ENCODE measurements at places on chromosomes 5 and 9.

GRCh38 chr5:98372351-98372750 lies 401.1 kb upstream of the RGMB start:
- DNase-seq = no peak

DNA sequence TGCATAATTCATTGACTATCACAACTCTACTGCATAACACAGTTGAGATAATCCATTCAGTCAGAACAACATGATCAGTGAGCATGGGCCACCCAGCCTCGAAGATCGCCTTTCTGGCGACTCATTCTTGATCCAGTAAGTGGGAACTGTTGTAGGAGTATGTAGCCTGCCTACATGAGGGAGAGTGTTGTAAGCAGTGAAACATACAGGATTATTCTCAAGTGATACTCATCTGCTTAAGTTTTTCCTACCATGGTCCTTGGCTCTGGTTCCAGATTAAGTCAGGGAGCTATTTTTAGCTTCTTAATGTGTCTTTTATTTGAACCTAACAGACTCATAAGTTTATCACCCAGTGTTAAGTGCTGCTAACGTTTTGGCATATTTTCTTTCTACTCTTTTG lies 44.0 kb downstream of the TNPO1 start:
- DNase-seq = no peak

DNA sequence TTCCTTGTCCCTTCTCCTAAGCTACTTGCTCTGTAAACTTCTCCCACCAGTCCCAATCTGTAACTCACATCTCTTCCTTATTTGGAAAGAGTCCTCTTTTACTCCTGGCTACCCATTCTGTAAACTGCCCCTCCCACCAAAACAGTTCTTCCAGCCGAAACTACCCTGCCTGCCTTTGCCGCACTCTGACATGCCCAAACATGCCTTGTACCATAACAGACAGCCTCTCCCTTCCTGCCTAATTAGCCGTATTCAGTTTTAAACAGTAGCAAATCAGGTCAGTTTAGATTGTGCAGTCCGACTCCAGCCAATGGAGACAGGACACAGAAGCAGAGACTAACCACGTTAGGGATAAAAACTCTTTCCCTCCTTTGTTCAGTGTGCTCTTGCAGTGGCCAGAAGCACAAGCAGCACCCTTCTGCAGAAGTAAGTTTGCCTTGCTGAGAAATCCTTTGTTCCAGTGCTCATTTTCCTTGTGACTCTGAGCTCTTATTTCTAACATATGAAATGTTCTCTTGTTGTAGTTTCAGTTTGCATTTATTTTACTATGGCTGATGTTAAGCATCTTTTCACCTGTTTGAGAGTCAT lies 5.4 kb upstream of the GLT6D1 start:
- DNase-seq = no peak

DNA sequence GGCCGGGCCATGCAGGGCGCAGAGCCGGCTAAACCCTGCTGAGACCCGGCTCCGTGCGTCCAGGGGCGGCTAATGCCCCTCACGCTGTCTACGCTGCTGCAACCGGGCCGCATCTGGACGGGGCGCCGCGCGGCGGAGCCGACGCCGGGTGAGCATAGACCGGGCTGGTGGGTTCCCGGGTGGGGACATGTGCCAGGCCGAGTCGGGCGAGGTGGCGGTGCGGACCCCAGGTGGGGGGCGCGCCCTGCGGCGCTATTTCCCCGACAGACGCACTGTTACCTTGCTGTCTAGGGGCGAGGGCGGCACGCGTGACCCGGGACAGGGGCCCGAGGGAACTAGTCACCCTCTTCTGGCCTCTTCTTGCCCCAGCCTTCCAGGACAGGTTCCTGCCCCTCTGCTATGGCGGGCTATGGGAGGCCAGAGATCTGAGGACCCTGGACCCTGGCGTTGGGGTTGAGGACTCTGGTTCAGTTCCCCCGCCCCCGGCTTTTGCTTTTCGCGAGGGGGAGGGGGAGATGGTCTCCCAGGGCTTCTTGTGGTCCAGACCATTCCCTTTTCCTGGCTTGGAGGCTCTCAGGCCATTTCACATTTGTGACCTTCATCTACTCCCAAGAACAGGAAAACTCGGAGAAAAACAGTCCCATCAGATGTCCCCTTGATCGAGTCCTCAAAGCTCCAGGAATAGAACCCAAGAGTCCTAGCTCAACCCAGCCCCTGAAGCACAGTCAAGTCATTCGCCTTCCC lies 536 bp downstream of the SLC27A4 start:
- no peak for DNase-seq

GRCh38 chr9:16368237-16369087 lies 502.0 kb downstream of the BNC2 start:
- no peak for DNase-seq

GRCh38 chr5:154242964-154243376 lies 52.4 kb downstream of the GALNT10 start:
- DNase-seq = no peak

DNA sequence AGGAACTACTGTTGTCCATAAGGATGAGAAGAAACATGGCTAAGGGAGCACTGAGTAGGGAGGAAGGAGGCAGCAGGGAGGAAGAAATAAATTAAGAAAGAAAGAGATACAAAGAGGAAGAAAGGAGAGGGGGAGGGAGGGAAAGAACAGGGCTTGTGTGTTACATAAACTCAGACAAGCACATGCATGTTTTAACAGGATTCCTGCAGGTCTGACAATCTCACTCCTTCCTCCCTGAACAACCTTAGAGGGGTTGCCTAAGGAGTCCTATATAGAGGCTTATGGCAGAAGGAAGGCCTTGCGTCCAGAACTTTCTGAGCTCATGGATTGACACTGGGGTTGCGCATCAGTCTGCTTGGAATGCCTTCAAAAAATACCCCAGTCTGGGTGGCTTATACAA lies 4.2 kb upstream of the KCNIP1 start:
- no peak for DNase-seq

DNA sequence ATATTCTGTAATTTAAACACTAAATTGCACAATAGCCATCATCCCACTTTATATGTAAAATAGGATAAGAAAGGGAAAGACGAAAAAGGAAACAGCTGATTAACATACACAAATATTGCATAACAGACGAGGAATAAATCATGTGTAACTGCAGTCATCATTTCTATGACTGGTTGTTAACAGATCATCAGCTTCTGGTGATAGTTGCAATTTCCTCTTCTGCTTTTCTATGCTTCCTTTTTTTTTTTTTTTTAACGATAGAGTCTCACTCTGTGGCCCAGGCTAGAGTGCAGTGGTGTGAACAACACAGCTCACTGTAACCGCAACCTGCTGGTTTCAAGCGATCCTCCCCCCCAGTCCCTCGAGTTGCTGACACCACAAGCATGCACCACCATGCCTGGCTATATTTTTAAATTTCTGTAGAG lies 22.5 kb upstream of the JAKMIP2 start:
- no peak for DNase-seq

GRCh38 chr9:91303741-91304415 lies 57.8 kb downstream of the AUH start:
- no peak for DNase-seq

DNA sequence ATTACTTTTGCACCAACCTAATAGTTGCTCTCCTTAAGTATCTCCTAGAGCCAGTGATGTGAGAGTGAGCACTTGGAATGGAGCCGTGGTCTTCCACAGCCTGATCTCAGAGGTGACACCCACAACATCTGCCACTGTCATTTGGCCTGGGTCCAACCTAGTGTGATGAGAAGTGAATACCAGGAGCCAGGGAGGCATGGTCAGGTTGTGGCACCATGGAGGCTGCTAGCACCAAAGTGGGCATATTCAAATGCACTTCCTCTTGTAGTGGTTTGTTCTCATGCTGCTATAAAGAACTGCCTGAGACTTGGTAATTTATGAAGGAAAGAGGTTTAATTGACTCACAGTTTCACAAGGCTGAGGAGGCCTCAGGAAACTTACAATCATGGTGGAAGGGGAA lies 22.6 kb upstream of the CEP72 start:
- no peak for DNase-seq

DNA sequence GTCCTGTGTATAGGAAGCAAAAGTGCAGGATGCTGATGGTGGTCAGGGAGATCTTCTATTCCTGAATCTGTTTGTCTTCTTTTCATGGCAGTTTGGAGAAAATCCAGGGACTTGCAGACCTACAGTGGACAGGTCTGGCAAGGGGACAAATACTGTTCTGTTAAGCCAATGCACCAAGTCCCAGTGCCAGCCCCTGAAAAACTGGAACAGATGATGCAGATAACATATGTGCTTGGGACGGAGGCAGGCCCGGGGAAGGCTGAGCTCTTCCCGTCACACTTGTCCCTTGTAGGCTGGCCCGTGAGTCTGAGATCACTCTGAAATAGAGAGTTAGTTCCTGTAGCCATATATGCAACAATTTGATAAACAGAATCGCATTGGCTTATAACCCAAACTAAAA lies 265.7 kb downstream of the MTRR start:
- DNase-seq = no peak

GRCh38 chr5:32833127-32833526 lies 122.0 kb downstream of the NPR3 start:
- DNase-seq = no peak

DNA sequence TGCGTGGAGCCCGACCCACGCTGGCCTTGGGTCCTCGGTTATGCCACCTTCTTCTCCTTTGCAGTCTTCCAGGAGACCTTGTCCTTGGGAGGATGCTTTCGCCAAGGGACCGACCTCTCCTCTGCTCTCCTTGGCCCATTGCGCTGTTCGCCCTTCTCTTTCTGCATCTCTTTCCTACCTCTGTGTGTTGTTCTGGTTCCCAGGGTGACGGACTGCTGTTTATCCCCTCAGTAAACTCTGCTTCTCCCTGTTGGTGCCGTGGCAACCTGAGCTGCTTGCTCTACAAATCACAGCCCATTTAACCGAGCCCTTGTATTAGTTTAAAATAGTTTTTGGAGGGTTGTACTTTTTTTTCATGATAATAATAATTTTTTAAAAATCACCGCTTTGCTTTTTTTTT lies 97.9 kb downstream of the DAPK1 start:
- DNase-seq = no peak

GRCh38 chr9:71004196-71004595 lies 117.2 kb downstream of the TRPM3 start:
- DNase-seq = no peak

DNA sequence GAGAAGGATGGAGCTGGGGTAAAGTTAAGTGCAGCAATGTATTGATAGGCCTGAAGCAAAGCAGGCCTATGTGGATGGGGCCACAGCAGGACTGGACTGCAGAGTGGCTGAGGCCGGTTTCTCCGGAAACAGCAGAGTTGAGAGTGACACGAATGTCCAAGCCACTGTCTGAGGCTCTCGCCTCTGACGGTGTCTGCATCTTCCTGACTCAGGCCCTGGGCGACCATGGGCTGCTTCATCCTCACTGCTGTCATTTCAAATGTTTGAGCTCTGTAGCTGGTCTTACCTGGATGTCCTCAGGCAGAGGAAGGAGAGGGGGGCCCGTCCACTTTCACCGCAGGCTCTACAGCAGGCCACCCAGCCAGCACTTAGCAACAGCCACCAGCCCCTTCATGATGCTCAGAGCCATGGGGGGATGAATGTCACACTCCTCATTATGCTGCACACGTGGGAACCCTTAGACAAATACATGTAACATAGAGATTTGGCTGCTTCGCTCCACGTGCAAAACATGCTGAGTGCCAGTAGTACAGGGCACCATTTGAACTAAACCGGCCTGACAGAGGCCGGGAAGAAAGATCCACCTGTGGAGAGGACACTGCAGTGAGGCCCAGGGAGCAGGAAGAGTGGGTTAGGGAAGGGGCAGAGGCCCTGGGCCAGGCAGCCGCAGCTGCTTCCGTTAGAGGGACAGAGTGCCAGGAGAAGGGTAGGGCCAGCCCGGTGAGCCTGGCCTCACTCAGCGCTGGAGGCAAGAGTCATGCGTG lies 31.7 kb upstream of the NXNL2 start:
- no peak for DNase-seq

- no peak for DNase-seq
Measured at GRCh38 chr9:81445331-81445921, 243.9 kb downstream of the TLE1 start.

GRCh38 chr9:128275198-128276007 lies at the start of gene GOLGA2:
TSS of gene GOLGA2 (minus strand) at chr9:128276007. CDS start at chr9:128275976, 31 bp downstream.
- peak; percentile 38 for DNase-seq

GRCh38 chr9:130410443-130410842 lies 34.3 kb upstream of the ASS1 start:
- no peak for DNase-seq

DNA sequence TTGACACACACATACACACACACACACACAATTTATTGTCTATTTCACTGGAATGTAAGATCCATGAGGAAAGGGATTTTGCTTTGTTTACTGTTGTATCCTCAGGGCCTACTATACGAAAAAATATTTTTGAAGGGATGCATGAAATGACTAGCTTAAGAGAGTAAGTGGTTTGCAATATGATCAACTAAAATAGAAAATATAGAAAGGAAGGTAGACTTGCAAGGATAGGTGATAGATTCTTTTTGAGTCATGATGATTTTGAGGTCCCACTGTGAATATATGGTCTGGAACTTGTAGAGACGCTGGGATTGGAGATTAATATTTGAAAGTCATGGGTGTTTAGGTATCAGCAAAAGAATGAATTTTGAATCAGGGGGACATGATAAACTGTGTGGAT lies 28.9 kb upstream of the OTULIN start:
- no peak for DNase-seq

GRCh38 chr5:41835645-41836044 lies 34.6 kb downstream of the OXCT1 start:
- no peak for DNase-seq

DNA sequence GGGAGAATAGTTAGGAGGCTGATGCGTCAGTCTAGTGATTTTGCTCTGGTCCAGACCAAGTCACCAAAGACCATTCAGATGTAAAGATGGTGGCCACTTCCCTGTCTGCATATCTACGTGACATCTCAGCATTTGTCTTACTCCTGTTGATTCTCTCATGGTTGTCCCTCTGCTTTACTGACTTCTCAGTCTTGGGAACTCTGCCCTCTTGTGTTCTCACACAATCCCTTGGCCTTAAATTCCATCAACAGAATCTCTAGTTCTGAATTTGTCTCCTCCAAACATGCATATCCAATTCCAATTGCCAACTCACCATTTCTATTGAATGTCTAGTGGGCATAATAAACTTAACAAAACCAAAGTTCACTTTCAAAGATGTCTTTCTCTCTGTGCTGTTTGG lies 147.8 kb downstream of the SLC24A2 start:
- DNase-seq = no peak

DNA sequence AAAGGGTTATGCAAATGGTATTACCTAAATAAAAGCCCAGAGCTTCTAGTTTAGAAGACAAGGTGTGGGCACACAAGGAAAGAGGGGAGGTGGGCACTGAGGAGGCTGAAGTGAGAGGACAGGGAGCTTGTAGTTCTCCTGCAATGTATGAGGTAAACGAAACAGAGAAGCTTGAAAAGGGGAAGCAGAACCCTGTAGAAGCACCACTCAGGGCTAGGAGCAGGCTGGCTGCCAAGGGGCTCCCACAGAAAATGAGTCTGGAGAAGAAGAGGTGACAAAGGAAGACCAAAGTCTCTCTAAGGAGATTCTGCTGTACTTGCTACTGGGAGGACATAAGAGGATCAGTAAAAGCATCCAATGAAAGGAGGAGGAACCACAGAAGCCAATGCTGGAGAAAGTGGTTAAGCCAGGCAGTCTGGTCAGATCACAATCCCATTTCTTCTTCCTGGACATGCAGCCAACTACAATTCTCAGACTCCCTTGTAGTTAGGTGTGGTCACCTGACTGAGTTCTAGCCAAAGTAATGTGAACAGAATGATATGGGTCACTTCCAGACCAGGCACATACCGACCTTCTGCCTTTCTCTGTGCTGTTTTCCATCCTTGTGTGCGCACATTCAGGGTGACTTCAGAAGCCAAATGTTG lies 174.5 kb upstream of the MAP3K1 start:
- no peak for DNase-seq
